Liver (tissue), 10 donors: ENCODE measurements at places on chromosomes 6 and 20. TPM values are rescaled to one million over a fixed set of nuclear protein-coding genes. Genes with fewer than 3 reads are reported as not detected.

GRCh38 chr20:43514648-43514999 is 7.1 kb downstream of the L3MBTL1 start:
- no peak for DNase-seq

GRCh38 chr6:158584236-158584651 is 24.4 kb downstream of the TMEM181 start:
- no peak for DNase-seq

DNA sequence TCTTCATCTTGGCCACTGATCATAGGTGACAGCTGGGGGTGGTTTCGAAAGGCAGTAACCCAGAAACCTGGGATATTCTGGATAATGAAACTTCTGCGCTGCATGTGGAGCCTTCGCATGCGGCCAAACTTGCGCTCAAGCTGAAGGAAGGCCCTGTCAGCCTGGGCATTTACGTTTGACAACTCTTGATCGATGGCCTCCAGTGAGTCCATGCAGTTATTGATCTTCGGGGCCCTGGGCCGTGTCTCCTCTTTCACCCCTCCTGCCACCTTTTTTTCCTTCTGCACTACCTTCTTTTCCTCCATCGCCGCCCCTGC is 729 bp downstream of the TSPYL4 start:
- no peak for DNase-seq

- DNase-seq, result no peak
Measured at GRCh38 chr6:158516098-158516497, 43.8 kb upstream of the TMEM181 start.

DNA sequence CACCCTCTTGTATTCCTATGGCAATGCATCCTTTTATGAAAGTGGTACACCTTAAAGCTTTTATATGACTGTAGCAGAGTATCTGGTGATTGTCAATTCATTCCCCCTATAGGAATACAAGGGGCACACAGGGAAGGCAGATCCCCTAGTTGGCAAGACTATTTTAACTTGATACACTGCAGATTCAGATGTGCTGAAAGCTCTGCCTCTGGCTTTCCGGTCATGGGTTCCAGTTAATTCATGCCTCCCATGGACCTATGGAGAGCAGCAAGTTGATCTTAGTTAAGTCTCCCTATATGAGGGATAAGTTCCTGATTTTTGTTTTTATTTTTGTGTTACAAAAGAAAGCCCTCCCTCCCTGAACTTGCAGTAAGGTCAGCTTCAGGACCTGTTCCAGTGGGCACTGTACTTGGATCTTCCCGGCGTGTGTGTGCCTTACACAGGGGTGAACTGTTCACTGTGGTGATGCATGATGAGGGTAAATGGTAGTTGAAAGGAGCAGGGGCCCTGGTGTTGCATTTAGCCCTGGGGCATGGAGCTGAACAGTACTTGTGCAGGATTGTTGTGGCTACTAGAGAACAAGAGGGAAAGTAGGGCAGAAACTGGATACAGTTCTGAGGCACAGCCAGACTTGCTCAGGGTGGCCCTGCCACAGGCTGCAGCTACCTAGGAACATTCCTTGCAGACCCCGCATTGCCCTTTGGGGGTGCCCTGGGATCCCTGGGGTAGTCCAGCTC is 292.1 kb downstream of the ESR1 start:
- no peak for DNase-seq

DNA sequence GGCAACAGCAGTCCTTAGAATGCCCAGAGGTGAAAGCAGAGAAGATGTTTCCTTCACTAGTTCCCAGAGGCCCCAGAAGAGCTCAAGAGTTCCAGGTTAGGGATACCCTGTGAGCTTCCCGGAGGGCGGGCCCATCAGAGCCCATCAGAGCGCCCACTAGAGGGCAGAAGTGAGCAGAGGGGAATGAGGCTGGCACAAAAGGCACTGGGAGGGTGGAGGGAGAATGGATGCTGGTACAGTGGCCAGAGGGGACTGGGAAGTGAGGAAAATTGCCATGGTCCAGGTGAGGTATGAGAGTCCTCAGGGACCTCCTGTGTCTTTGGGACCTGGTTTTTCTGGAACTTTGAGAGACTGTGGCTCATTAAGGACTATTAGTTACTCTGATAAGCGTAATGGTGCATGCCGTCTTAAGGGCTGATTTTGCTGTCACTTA is 57.3 kb downstream of the LINC00237 start:
- DNase-seq, result peak; percentile 63

GRCh38 chr20:60977901-60978300 is 274.2 kb upstream of the CDH4 start:
- DNase-seq, result no peak

GRCh38 chr6:37830225-37830624 is 10.7 kb downstream of the ZFAND3 start:
- no peak for DNase-seq

Gene ERVFRD-1
- 0.14 TPM for total RNA-seq

Gene TMEM244
- not detected for total RNA-seq

Gene NDUFAF5
- 6.6 TPM for total RNA-seq

Gene ADGRG6
- total RNA-seq, result 57.8 TPM
